ENCODE measurements at places on chromosomes 2 and 18.

DNA sequence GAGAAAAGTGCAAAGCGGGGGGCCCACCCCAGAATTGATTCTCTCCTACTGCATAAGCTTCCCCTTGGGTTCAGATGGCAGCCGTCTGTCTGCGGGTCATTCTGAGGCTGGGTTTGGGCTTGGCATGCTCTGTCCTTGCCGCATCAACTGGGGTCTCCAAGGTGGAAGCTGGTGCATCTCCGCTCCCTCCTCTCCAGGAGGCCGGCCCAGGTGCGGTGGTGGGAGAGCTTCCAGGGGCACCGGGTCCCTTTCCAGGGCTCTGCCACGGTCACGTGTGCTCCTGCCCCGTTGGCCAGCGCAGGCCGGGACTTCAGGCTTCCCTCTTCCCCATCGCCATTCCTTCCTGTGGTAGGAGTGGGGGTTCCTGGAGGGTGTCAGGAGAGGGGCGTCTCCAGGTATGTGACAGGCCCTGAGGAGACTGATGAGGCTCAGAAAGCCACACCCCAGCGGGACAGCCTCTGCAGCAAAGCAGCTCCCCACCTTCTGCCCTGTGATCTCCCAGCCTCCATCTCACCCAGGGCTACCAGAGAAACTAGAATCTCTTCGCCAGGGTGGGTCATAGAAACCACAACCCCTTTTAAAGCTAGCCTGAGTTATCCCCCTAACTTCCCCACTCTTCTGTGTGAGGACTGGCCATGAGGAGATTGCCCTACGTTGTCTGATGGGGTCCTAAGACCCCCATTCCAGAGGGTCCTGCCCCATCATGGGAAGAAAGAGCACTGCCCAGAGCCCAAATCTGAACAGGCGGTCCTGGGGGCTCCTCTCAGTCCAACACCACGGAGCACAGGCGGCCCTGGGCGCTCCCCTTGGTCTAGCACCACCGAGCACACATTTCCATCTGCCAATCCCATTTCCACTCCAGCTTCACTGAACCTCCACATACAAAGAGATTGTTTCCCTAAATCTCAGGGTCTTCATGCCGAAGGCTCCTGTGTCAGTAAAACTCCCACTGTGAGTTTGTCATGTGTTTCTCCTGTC, 76.6 kb downstream of the SLC66A2 start:
- no peak for DNase-seq

DNA sequence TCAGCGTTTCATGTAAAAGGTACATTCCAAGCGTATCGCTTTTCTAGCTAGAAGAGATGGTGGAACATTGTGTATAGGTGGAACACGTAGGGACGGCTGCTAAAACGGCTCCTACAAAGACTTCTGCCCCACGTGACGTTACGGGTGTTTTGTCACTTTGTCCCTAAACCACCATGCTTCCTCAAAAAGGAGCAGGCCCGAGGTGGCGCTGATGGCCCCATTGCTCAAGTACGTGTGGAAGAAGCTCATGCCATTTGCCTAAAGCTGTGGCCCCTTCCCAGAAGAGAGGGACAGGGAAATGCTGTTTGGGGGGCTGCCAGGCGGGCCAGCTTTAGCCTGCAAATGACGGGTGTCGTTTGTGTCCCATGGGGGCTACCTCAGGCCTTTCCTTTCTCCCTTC, 72.7 kb downstream of the TMEM247 start:
- DNase-seq = no peak

- no peak for DNase-seq
Measured at GRCh38 chr2:179201869-179202268, 62.8 kb downstream of the SESTD1 start.

DNA sequence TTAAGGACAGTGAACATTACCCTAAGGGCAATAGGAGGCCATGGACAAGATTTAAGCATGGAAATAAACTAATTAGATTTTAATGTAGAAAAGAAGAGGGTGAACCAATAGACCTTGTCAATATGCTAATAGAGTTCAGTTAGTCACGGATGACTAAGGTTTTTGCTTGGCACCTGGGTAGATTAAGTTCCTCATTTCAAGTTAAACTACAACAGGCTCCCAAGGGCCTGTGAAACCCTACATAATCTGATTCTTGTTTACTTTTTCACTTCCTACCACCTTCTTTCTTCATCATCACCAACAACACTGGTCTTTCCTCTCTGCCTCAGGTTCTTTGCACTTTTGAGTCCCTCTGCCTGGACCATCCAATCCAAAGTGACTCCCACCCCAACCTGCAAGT, 14.8 kb downstream of the SP110 start:
- DNase-seq = no peak

GRCh38 chr2:137638932-137639331, 325.3 kb upstream of the HNMT start:
- DNase-seq = no peak

- peak; percentile 50 for DNase-seq
Measured at GRCh38 chr2:8872821-8873432, 35.5 kb upstream of the KIDINS220 start.

DNA sequence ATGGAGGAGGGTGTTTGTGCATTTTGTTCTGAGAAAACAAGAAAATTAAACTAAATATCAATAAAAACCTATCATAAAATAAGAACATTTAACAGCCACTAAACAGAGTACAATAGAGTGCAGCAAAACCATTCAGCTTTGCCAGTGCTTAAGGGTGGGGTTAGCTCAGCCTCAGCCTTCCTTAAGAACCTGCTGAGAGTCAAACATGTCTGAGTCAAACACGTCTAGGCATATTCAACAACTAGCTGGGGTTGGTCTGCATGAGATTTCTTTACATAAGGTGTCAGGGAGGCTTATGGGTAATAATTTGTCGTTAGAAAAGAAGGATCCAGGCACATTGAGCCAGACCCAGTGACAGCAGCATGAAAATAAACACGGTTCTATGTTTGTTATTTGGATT, 298.2 kb downstream of the SP3 start:
- no peak for DNase-seq

GRCh38 chr2:147101941-147102790, 742.7 kb upstream of the ACVR2A start:
- no peak for DNase-seq

- no peak for DNase-seq
Measured at GRCh38 chr18:77481541-77481940, 231.9 kb downstream of the GALR1 start.

GRCh38 chr2:50408936-50409335, 623.0 kb downstream of the NRXN1 start:
- no peak for DNase-seq

GRCh38 chr2:113977060-113977659, 87.3 kb downstream of the ACTR3 start:
- no peak for DNase-seq

- peak; percentile 43 for DNase-seq
Measured at GRCh38 chr2:71778936-71779773, 325.8 kb downstream of the DYSF start.

- DNase-seq = no peak
Measured at GRCh38 chr2:118853651-118854291, 6.3 kb upstream of the EN1 start.

DNA sequence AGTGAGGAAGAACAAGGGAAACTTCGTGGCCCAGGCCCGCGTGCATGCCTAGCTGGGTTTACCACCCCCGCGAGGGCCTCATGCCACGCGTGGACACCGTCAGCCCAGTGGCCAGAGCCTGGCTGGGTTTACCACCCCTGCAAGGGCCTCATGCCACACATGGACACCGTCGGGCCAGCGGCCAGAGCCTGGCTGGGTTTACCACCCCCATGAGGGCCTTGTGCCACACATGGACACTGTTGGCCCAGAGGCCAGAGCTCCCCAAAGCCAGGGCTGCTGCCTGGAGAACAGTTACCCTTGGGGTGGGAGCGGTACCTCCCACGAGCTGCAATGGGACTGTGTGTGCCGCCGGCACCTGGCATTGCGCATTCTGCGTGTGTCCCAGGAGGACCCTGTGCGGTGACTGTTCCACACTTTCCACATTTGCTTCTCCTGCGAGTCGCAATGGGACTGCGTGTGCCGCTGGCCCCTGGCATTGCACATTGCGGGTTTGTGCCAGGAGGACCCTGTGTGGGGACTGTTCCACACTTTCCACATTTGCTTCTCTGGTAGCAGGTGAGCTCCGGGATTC, 105.6 kb upstream of the CTDP1 start:
- no peak for DNase-seq

- DNase-seq = no peak
Measured at GRCh38 chr2:50635824-50636223, 396.1 kb downstream of the NRXN1 start.

GRCh38 chr2:132577686-132578085, 92.3 kb downstream of the LYPD1 start:
- DNase-seq = no peak

DNA sequence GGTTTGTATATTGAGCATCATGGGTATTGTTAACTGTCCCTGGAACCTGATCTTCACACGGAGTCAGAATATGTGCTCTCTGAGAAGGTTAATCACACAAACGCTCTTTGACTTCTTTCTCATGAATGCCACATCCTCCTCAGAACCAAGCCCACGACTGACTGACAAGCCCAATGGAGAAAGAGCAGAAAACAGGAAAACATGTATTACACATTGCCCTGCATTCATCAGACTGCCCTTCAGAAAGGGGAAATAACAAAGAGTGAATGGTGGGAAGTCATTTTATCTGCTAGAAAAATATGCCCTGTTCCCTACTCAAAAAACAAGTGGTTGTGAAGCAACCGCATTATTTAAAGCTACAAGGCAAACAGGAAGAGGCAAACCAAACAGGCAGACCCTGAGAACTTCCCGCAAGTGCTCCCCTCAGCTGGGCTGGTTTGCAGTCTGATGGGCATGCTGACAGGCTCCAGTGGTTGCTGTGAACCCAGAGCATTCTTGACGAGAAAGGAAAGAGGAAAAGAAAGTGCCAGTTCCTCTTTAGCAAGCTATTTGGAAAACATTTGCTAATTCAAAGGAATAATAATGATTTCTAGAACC, 172.9 kb upstream of the SETBP1 start:
- DNase-seq = no peak

DNA sequence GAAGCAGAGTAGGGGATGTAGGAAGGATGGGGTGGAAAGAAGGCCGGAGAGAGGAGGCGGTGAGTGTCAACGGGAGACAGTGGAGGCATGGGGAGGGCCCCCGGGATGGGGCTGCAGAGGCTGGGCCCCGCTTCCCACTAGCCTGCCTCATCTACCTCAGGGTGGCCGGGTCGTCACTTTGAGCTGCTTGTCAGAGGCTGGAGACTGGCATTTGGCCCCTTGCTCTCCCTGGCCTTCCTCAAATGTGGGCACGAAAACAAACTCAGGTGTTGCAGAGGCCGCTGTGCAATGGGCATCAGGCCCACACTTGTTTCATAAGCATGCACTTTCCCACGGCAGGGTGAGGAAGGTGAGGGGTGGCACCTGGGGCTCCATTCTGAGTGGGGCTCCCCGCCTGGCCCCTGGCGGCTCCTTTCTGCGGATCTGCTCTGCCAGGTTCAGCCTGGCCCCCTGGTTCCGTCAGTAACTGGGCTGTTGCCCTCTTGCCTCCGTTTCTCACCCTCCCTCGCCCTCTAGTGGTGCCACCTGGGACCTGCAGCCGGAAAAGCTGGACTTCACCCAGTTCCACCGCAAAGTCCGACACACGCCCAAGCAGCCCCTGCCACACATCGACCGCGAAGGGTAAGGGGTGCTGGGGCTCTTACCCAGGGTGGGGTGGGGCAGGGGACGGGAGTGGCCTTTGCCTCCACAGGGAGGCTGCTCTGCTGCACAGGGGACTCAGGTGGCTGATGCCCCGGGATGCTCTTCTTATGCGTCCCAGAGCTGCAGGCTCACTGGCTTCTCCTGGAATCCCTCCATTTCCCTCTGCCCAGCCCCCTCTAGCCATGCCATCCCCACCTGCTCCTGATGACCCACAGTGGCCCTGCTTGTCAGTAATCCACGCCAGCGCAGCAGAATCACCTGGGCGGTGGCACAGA, 125.4 kb downstream of the CTIF start:
- no peak for DNase-seq

DNA sequence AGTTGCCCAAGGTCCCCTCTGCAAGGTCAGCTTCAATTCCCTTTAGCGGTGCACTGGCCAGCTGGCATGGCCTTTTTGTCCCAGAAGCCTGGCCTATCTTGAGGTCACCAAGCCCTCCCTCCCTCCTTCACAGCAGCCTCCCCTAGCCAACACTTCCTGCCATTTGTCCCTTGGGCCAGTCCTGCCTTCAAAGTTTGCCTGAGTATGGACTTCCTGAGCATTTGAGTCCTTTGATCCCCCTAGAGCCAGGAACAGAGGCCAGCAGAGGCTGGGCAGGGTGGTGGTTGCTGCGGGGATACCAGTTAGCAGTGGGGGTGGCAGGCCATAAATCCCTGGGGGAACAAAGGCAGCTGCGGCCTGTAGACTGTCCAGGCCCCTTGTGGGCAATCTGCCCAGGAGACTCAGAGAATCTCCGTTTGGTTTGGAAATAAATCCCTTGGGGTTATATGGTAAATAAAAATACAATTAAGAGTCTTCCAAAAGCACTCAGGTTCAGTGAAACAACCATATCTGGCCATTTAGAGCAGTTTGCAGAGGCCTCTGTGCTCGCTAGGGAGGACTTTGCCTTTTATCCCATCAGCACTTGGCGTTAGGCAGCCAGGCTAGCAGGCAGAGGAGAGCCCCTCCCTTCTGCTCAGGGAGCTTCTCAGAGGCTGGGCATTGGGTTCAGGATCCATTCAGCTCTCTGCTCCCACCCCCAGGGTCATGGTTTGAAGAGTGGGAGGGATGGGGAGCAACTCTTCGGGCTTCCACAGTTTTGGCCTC, 3.1 kb upstream of the HES6 start:
- peak; percentile 57 for DNase-seq

DNA sequence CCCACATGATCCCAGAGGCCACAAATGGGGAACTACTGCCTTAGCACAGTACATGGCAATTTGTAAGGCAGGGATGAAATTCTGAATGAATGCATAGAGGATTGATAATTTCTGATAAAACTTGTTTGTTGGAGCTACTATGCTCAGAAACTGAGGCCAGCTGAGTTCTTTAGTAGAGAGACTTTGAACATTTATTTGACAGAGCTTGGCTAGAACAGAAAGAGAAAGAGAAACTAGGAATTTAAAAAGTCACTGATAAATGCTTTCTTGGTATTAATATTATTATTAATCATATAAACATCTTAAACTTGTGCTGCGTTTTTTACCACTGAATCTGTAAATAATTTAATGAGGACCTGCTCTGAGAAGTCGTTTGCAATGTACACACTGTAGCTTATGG, 923.7 kb upstream of the CNTNAP5 start:
- no peak for DNase-seq

DNA sequence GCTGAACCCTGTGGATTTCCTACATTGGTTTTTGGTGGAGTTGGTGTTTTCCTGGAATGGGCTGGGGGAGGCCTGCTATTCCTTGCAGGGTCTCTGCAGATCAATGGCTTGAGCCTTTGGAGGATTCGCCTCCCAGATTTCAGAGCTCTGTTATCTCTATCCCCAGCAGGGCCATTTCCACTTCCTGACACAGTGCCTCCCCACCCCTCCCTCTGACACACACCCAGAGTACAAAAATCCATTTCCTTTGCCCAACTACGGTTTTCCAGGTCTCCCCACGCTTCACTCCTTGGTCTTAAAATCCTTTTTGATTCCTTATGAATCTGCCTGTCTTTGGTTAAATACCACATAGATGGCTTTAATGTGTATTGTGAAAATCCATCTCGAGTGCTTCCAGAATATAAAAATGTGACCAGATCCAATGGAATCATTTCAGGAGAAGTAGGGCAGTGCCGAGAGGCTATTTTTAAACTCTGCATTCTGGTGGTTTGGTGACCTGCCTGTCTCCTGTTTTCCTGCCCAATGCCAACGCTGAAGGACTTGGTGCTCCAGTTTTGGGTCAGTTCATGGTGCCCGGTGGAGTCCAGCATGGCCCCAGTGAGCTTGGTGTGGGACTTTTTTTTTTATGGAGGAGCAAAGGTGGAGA, 60.9 kb downstream of the ARL4C start:
- no peak for DNase-seq

All from NCI-H446 treated with DMSO at 0.1 percent for 48 hours (cell line).